ENCODE measurements at places on chromosomes 7 and 10.

GRCh38 chr7:1859266-1860035 is 189.4 kb downstream of the ELFN1 start:
- no peak for DNase-seq

GRCh38 chr7:116451957-116452729 is 47.4 kb upstream of the CAV2 start:
- no peak for DNase-seq

DNA sequence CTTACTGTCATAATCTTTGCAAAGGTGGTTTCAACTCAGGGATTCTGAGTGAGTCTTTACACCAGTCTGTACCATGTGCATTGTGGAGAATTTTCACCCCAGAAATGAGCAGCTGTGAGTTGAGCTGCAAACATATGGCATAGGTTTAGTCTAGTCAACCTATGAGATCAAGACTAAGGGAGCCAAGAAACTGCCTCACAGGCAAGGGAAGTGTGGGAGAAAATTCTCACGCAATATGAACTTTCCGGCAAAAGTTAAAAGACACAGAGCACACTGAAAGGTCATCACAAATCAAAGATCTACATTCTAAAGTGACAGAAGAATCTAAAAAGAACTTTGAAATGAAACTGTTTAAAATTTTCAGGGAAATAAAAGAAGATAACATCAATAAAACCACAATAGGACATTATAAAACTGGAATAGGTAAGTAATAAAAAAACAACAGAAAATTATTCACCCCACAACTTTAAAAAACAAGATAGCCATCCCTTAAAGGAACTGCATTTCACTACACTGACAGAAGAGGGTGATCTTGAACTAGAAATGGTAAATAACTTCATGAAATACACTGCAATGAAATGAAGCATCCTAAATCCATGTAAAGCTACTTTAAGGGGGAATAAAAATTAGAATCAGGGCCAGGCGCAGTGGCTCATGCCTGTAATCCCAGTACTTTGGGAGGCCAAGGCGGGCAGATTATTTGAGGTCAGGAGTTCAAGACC is 63.5 kb downstream of the LGI1 start:
- peak; percentile 16 for DNase-seq

DNA sequence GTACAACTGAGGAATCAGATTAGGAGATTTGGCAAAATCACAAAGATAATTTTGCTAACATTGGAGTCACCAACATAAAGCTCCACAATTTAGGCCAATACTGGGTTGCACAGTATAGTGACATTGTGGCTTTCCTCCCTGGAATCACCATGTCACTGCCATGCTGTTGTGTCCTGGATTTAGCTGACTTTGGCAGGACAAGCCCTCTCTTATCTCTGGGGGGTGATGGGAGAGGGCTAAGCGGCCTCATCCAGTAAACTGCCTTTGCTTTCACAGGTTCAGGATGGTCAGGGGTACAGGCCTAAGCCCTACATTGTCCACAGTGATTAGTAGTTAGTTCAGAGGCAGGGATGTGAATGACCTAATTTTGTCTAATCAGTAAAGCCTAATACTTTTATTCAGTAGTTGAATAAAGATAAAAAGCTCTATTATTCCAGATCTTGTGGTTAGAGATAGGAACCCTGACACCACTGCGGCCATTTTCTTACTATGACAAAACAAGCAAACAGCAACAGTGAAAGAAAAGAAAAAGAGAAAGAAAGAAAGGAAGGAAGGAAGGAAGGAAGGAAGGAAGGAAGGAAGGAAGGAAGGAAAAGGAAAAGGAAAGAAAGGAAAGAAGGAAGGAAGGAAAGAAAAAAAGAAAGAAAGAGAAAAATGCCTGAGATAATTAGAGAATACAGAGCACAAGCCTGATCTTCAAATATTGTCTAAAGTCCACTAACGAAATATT is 140.1 kb downstream of the ETV1 start:
- DNase-seq = no peak

- DNase-seq = peak; percentile 73
These were observed 3.6 kb downstream of the NPM3 start for GRCh38 chr10:101779544-101780186.

DNA sequence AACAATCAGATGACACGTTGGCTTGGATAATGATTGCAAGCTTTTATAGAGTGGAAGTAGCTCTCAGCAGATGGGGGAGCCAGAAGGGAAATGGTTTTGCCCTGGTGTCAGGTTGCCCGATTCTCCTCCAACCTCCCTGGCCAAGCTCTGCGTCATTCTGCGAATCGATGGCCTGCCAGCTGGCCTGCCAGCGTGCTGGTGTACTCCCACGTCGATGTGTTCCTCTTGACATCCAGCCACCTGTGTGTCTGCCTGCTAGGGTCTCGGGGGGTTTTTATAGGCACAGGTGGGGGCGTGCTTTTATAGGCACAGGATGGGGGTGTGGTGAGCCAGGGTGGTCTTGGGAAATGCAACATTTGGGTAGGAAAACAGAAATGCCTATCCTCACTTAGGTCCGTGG is 4.6 kb downstream of the NET1 start:
- no peak for DNase-seq

DNA sequence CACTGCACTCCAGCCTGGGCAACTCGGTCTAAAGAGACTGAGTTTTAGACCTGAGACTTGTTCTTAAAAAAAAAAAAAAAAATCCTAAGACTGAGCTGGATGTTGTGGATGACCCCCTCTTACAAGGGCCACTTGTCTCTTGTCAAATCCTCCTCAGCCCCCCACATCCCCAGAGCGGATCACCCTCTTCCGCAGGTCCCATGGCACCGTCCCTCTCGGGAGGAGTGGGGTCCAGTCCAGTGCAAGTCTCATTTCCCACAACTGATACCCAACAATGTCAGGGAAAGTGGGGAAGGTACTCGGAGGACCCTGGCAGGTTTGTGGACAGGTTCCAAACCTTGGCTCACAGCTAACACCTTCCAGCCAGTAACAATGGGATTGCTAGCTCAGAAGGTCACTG is 100.3 kb downstream of the ELFN1 start:
- no peak for DNase-seq

DNA sequence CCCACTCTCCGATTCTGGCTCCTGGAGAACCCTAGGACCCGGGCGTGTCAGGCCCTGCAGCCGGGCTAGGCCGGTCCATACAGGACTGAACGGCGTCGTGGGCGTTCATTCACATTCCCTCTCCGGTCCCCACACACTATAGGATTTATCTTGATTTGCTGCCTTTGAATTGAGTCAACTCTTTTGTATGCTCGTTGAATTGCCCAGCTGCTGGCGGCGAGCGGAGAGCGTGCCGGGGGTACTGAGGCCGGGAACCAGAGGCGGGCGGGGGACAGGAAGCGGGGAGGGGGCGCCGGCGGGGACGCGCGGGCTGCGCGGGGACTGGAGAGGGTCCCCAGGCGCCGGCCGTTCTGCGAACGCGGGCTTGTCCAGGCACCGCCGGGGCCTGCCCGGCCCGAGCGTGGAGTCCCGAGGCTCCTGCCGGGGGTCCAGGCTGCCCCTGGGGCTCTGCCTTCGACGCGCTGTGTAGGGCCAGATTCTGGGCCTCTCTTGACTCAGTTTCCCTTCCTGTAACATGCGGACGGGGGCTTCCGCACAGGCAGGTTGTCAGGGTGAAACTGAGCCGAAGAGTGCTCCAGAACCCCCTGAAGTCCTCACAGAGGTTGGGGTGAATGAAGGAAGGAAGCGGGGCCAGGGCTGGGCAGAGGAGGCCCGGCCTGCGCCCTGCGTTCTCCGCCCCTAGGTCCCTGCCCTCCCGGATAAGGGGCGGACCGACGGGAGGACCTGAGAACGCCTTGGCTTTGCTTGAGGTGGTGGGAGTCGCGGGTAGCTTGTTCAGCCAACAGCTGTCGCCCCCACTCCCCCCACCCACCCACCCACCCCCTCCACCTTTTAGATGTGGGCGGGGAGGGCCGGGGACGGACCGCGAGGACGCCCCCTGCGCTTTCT is 769 bp upstream of the ELFN1 start:
- no peak for DNase-seq

GRCh38 chr10:112898540-112899390 is 51.3 kb upstream of the TCF7L2 start:
- no peak for DNase-seq

GRCh38 chr10:59724098-59724938 is 14.7 kb upstream of the SLC16A9 start:
- no peak for DNase-seq

DNA sequence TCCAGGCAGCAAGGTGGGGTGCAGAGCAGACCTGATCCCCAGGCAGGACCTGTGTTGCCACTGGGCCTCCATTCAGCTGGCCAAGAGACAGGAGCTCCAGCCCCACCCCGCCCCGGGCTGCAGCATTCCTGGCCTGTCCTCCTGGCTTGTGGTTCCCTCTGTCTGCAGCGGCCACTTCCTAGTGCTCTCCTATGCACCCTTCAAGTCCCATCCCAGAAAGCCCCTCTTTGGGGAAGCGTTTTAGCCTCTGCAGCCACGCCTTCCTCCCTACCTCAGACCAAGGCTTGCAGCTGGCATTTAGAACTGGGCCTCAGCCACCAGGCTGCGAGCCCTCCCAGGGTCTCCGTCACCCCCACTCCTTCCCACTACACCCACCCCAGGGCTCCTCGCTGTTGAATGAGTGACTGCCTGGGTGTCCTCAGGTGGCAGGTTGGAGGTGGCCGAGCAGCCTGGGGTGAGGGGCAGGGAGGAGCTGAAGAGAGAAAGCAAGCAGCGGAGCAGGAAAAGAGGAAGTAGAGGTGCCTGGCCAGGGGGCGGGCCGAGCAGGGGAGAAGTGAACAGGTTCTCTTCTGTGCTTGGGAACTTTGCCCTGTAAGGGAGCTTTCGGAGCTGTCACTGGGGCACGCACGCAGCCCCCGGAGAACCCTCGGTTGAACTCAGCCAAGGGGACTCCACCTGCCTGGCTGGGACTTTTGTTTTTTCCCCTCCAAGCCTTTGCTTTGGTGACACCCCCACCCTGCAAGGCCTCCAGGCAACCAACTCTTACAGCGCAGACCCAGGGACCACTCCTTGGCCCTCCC is 109.1 kb upstream of the TNRC18 start:
- peak; percentile 59 for DNase-seq

- DNase-seq = no peak
These were observed 434.3 kb downstream of the PLXNA4 start for GRCh38 chr7:132142006-132142405.

DNA sequence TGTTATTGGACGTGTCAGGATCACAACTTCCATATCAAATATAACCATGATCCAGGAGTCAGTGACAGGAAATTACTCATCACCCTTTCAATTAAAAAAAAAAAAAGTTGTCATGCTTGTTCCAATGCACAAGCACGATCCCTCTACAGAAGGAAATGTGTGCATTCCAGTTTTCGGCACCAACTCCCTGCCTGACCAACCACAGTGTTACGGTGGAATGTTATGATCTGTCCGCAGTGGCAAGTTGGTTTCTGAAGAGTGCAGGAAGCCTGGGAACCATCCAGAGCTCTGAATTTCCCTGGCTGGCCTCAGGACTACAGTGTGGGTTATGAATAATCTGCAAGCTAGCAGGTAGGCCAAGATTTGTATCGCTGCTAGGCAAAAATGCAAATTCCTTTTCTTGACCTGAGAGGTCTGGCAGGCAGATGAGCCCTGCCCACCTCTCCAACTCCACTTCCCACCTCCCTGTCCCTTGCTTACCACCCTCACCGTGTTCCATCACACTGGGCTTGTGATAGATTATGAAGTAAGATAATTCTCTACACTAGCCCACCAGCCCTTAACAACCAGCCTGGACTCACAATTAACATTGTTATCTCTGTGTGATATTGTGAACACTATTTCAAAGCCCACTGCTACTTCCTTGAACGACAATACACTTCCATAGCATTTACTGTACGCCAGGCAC is 20.4 kb downstream of the FRMPD2 start:
- DNase-seq = no peak

DNA sequence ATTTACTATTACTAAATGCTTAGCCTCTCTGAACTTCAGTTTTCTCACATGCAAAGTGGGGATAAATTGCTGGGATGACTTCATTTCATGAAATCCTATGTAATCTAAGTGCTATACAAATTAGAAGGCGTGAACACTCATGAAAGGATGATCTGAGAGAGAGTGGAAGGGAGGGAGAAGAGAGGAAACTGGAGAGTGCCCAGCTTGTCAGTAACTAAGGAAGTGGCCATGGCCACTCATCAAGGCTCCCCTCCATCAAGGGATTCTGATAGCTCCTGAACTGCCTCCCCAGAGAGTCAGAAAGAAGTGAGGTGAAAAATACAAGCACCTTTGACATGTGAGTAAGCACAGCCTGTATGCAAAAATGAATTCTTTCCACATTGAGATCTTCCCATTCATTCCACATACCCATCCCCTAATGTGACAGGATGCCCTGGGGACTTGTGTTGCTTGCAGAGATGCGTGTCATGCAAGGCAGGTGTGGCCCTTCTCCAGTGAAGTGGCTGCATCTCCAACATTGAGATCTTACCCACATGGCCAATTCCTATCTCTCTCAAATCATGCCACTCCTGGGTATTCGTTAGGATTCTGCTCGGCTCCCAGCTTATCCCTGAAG is 76.5 kb upstream of the ITPRID1 start:
- no peak for DNase-seq

GRCh38 chr10:44971935-44972757 is 6.5 kb downstream of the DEPP1 start:
- DNase-seq = no peak

DNA sequence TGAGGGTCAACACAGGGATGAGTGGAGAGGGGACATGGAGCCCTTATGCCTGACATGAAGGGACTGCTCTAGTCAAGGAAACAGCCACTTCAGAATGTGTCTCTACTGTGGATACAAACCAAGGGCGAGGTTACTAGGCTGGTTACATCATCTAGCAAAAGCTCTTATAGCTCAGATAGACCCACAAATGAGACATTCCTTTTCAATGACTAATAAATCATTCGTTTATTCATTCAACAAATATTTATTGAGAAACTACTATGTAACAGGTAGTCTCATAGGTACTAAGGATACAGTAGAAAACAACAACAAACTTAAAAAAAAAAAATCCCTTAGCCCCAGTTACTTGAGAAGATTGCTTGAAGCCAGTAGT is 219.5 kb downstream of the KIAA1217 start:
- no peak for DNase-seq

GRCh38 chr7:73519867-73520672 is 2.0 kb downstream of the BAZ1B start:
- no peak for DNase-seq

GRCh38 chr7:45922810-45923209 is 1.7 kb upstream of the IGFBP3 start:
- no peak for DNase-seq

DNA sequence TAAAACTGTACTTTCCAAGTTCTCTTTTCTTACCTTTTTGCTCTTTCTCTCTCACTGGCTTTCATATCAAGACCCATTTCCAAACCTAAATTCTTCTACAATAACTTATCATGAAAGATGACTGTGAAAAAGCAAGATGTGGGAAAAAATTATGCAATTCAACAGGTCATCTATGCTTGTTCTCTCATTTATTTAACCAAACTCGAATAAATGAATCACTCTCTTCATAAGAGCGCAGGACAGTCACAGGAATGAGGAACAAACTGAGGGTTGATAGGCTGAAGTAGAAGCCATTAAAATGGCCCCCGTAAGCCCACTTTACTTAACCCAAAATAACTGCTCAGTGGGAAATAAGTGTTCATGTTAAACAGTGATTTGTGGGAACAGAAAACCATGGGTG is 1289.7 kb upstream of the SORCS1 start:
- no peak for DNase-seq
